ENCODE measurements at places on chromosomes 2 and 18.

GRCh38 chr2:138827426-138828054, 47.4 kb upstream of the NXPH2 start:
- DNase-seq, result no peak
- no peaks in the 10 kb centered on the region for H3K4me1 ChIP-seq
- H3K27me3 ChIP-seq, result peaks cover 2% of the 10 kb centered on the region
- no peak overlapping the region for H3K4me3 ChIP-seq
- no peaks in the 10 kb centered on the region for H3K36me3 ChIP-seq

GRCh38 chr18:52950155-52950554, 610.2 kb downstream of the DCC start:
- no peaks in the 10 kb centered on the region for H3K4me1 ChIP-seq
- DNase-seq, result no peak
- no peak overlapping the region for H3K4me3 ChIP-seq
- no peaks in the 10 kb centered on the region for H3K27me3 ChIP-seq

- H3K4me1 ChIP-seq, result no peaks in the 10 kb centered on the region
- DNase-seq, result no peak
- H3K36me3 ChIP-seq, result no peaks in the 10 kb centered on the region
- H3K27ac ChIP-seq, result no peak overlapping the region
- H3K27me3 ChIP-seq, result no peaks in the 10 kb centered on the region
Observed at GRCh38 chr2:174901075-174901474, 104.1 kb downstream of the CHN1 start.

GRCh38 chr2:1593371-1594122, 150.8 kb downstream of the PXDN start:
- peaks cover 17% of the 10 kb centered on the region for H3K4me1 ChIP-seq
- peak overlapping the region; percentile 34 for H3K27ac ChIP-seq

GRCh38 chr2:72211777-72212485, 64.3 kb upstream of the CYP26B1 start:
- no peak overlapping the region for H3K27ac ChIP-seq
- no peak overlapping the region for H3K4me3 ChIP-seq
- no peaks in the 10 kb centered on the region for H3K4me1 ChIP-seq
- DNase-seq, result no peak
- H3K36me3 ChIP-seq, result no peaks in the 10 kb centered on the region
- no peaks in the 10 kb centered on the region for H3K27me3 ChIP-seq

- H3K27ac ChIP-seq, result no peak overlapping the region
- H3K36me3 ChIP-seq, result peaks cover 6% of the 10 kb centered on the region
- no peak for DNase-seq
- H3K4me1 ChIP-seq, result no peaks in the 10 kb centered on the region
Observed at GRCh38 chr2:168849610-168850009, 40.6 kb downstream of the SPC25 start.

GRCh38 chr18:26919627-26920026, 54.1 kb upstream of the AQP4 start:
- no peaks in the 10 kb centered on the region for H3K4me1 ChIP-seq
- H3K4me3 ChIP-seq, result no peak overlapping the region
- no peak for DNase-seq
- H3K36me3 ChIP-seq, result no peaks in the 10 kb centered on the region
